ENCODE measurements at places on chromosomes 13 and 19.

- no peak for DNase-seq
Observed at GRCh38 chr19:5205381-5205780, 135.2 kb downstream of the PTPRS start.

- no peak for DNase-seq
Observed at GRCh38 chr19:16326401-16327168, 2.0 kb downstream of the KLF2 start.

GRCh38 chr13:51033421-51034185, 77.5 kb downstream of the C13orf42 start:
- no peak for DNase-seq

GRCh38 chr19:38370299-38370698, 4.1 kb upstream of the PSMD8 start:
- no peak for DNase-seq

- peak; percentile 94 for DNase-seq
Observed at GRCh38 chr19:932648-933552, 7.1 kb downstream of the ARID3A start.

DNA sequence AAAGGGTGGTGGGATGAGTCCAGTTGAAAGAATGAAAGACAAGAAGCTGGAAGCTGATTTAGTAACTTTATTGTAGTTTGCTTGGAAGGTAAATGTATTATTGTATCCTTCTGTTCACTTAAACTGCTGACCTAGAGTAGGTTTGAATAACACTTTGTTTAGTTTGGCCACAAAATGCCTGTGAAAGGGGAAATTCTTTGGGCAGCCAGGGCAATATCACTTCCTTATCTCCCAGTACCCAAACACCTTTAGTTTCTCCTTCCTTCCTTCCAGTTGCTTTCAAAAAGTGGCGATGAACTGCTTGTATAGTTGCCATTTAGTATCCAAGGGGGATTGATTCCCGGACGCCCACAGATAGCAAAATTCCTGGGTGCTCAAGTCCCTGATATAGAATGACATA, 120.1 kb downstream of the PAN3 start:
- DNase-seq: no peak

All from IMR-90 (cell line).